Left renal pelvis (tissue), 4 donors: ENCODE measurements at places on chromosomes 12 and 14. TPM values are rescaled to one million over a fixed set of nuclear protein-coding genes. Genes with fewer than 3 reads are reported as not detected.

GRCh38 chr12:8648576-8649205 is 13.9 kb downstream of the MFAP5 start:
- DNase-seq: no peak

DNA sequence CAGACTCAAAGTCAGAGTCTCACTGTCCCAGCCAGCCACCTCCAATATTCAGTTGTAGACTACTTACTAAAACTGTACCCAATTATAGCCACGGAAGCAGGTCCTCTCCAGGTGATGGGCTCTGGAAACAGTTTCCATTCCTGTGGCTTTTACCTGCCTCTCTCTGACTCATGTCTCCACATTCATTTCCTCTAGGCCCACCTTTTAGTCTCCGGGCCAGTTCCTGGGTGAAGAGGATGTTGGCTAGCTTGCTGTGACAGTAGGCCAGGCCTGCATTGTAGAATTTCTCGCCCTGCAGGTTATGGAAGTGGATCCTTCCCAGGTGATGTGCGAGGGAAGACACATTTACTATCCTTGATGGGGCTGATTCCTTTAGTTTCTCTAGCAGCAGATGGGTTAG is 5.6 kb downstream of the RDH11 start:
- no peak for DNase-seq

Gene B3GNT4
- polyA plus RNA-seq: 0.85 TPM

DNA sequence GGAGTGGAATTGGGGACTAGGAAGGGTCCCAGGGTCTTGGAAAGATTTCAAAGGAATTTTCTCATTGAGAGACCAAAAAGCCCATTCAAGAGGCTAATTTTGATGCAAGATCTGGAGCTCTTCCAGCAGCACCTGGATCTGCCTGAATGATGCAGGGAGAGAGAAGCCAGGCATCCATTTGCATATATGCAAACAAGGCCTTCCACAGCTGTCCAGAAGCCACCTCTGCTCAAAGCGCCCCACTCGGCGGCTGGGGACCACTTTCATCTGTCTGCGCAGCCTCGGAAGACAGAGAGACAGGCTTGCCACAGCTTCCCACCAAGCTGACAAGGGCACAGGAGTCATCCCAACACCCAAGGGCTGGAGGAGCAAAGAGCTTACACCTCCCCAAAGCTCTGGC is 295.6 kb downstream of the DPF3 start:
- DNase-seq: no peak

Gene DNAH10
- polyA plus RNA-seq: 3.5 TPM

- DNase-seq: no peak
Measured at GRCh38 chr12:119694111-119694510, 26.2 kb downstream of the PRKAB1 start.
